ENCODE measurements at places on chromosomes 7 and 10.

- no peak for DNase-seq
Observed at GRCh38 chr7:1738511-1738910, 68.4 kb downstream of the ELFN1 start.

- peak; percentile 31 for DNase-seq
Observed at GRCh38 chr7:30225863-30226613, 58.4 kb upstream of the ZNRF2 start.

DNA sequence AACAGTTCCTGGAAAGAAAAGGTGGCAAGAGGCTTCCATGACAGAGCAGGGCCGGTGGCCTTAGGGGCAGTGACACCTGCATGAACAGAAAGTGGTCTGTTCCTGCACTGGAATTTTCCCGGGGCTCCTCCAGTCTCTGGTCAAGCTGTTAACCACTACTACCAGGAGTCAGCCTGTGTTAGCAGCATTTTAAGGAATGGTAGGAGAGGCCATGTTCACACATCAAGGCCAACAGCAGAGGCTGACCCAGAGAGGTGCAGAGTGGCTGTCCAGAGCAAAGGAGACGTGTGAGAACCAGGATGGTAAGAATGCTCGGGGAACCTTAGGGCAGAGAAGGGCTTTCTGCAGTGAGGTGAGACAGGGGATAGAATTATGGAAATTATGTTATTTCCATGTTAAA, 8.5 kb downstream of the H2BK1 start:
- no peak for DNase-seq

- DNase-seq, result no peak
Observed at GRCh38 chr10:124998624-124999291, 56.8 kb downstream of the ZRANB1 start.

DNA sequence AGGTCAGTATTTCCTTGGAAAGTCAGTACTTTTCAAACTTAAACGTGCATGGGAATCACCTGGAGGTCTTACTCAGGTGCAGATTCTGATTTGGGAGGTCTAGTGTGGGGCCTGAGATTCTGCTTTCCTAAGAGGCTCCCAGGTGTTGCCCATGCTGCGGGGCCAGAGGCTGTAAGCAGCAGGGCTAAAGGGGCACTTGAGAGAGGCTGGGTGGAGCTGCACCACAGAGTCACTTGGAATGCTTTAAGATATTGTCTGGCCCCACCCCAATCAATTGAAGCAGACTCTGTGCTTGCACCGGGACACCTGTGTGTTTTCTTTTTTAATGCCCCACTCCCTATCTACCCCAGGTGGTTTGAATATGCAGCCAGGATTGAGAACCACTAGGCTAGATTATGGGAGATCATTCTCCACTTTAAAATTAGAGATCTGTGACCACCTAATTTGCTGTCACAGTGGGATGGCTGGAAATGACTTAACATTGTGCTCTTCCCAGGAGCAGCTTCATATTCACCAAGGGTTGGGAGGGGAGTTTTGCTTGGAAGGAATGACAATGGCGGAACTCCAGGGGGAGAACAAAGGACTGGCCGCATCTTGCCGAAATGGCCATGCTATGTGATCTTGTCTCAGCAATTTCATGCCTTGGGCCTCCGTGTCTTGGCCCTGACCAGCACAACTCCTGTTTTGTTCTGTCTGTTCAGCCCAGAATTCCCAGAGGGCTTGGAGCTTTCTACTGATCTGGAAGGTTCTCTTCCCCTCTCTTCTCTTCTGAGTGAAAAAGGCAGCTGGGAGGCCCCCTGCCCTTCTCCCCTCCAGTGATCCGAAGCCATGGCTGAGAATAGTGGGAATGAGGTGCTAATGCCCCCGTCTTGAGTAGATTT, 80.2 kb downstream of the FAM241B start:
- DNase-seq, result no peak

DNA sequence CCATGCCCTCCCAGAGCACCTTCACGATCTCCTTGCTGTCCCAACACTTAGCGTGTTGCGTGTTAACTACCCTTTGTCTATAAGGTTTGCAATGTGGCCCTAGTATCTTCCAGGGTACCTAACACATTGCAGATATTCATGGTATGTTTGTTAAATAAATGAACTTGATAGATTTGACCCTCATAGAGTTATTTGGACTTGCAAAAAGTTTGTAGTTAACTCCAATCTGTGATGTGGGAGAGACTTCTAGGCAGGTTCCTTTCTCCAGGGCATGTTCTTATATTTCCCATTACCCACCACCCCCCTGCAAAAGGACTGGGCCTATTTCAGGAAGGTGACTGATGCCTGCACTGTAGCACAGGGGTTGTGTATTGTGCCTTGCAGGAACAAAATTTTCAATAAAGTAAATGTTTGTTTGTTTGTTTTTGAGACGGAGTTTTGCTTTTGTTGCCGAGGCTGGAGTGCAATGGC, 612 bp downstream of the HILPDA start:
- DNase-seq, result no peak

DNA sequence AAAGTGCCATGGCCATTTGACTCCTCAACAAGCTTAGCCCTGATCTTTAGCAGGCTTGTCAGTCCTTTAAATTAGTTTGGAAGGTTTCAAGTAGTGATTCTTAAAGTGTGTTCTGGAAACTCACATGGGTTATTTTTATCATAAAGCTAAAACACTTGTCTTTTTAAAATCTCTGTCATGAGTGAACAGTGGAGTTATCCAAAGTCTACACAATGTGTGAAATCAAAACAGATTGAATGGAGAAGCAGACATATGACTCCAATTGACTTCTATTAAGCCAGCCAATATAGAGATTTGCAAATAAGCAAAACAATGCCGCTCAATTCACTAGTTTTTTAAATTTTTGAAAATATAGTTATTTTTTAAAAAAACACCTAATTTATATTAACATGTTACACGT, 53.3 kb upstream of the SORCS3 start:
- DNase-seq, result no peak

- no peak for DNase-seq
Observed at GRCh38 chr7:98557538-98558031, 59.5 kb upstream of the NPTX2 start.

- DNase-seq, result no peak
Observed at GRCh38 chr7:30012757-30013156, 13.7 kb downstream of the FKBP14 start.

DNA sequence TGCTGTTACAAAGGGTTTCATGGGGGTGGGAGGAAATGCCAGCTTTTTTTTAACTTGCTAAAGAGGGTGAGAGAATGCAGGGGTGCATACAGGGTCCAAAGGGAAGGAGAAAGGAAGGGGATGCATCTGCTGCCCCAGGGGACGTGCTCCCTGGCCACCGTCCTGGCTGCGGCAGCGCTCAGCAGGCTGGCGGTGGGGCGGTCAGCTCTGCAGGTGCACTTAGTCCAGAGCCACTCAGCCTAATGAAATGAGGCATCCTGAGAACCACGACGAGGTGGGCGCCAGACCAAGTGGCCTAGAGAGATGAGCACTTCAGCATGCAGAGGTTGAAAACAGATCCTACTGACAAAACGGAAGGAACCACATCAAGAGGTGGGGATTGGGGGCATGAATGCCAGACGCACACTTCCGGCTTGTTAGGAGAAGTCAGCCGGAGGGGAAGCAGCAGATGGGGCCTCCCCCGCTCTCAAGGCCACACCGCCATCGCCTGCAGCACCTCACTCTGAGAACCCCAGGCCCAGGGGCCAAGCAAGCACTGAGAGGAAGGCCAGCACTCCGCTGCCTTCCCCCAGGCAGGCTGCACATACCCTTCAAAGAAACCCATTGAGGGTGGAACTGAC, 94.5 kb downstream of the MAD1L1 start:
- DNase-seq, result no peak

- DNase-seq, result no peak
Observed at GRCh38 chr7:157576415-157576814, 239.6 kb downstream of the DNAJB6 start.

DNA sequence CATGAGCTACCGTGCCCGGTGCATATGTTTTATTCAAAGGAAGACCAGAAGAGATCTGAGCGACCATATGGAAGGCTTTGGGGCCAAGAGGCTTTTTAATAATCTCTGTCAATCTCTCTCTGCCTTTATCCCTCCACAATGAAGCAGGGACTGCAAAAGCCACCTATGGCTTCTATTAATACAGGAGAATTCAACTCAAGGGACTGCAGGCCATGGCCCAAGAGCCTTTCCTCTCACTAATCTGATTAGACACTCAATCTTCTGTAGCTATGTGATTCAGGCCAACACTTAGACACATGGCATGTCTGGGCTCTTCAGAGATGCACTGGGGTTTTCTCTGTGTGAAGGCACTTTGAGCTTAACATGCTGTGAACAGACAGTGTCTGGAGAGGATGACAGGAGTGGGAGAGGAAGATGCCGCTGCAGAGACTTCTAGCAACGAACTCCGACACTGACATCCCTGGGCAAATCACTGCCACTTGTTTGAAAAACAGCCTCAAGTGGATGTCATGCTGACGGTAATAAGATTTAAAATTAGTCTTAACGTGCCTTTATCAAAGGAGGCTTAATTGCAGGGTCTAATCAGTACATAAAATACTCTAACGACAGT, 114.4 kb upstream of the AOAH start:
- DNase-seq, result no peak

DNA sequence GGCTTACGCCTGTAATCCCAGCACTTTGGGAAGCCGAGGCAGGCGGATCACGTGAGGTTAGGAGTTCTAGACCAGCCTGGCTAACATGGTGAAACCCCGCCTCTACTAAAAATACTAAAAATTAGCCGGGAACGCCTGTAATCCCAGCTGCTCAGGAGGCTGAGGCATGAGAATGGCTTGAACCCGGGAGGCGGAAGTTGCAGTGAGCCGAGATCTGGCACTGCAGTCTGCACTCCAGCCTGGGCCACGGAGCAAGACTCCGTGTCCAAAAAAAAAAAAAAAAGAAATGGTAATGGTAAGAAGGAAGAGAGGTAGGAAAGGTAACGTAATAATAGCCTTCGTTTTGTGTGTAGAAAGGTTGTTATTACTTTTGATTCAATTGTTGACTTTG, 1.2 kb downstream of the HSPA14 start:
- no peak for DNase-seq

GRCh38 chr10:19928936-19929335, 112.7 kb downstream of the PLXDC2 start:
- no peak for DNase-seq

DNA sequence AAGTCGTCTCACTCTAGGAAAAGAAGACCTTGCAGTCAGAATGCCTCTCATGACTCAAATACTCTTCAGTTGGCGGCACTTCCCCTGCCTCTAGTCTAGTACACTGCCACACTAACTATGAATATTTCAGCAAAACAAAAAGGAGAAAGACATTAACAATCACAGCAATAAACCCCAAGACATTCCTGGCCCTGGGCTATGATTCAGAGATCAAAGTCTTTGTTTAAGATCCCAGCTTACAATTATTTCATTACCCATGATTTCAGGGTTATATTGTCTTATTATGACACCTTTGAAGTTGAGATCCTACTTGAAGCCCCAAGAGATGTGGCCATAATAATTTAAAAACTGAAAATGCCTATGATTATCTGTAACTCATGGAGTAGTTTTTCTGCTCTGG, 597.5 kb downstream of the REEP3 start:
- no peak for DNase-seq

DNA sequence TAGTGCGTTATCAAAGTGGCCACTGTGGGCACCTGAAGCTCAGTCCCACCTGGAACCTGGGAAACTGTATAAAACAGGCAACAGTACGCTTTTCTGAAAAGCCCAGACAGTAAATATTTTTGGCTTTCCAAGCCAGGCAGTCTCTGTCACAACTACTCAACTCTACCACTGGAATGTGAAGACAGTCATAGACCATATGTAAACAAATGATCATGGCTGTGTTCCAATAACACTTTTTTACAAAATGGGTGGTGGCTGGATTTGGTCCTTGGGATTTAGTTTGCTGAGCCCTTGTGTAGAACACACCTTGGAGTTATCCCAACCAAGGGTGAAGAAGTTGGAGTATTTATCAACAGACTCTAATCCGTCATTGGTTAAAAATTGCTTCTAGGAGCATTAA, 259.9 kb downstream of the SKIDA1 start:
- DNase-seq, result no peak

DNA sequence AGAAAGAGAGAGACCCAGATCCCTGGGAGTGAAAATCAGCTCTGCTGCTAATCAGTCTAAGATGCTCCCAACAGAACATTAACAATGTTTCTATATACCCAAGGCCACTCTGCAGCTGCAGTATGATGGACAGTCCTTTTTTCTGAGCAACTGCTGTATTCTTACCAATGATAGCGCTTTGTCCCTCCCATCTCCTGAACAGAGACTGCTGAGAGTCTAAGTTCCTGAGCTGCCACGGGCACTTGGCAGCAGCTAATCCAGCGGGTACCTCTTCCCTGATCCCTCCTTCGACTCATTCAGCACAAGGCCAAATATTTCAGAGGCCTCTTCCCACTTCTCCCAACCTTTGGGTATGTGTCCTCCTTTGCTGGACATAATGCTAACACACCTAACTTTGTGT, 7.7 kb downstream of the CPVL start:
- no peak for DNase-seq
